ENCODE measurements at places on chromosomes 6 and 20.

- peak; percentile 80 for DNase-seq
These were observed 16.8 kb upstream of the ADGB start for GRCh38 chr6:146581968-146582367.

- peak; percentile 87 for DNase-seq
These were observed 28.9 kb downstream of the VEGFA start for GRCh38 chr6:43798688-43799444.

- no peak for DNase-seq
These were observed 4.9 kb downstream of the VGLL2 start for GRCh38 chr6:117270055-117270842.

- no peak for DNase-seq
These were observed 18.4 kb upstream of the HLA-G start for GRCh38 chr6:29809249-29809648.

DNA sequence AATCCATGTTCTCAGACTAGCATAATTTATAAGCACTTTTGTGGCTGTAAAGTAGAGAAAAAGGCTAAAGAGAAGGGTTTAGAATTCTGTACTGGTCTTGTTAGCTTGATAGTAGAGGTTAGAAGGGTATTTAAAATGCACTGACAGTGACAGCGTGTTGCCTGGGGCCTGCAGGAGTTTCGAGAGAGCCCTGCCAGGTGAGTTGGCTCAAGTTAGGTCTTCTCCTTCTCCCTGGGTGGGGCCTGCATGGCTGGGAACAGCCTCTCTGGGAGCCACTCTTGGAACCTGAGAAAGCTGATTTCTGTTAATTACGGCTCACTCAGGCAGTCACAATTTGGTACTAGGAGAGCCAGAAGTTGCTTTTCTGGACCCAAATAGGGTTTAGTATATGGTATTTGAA, 103.7 kb downstream of the ARID1B start:
- DNase-seq: no peak

- no peak for DNase-seq
These were observed 1.9 kb downstream of the STMND1 start for GRCh38 chr6:17103715-17104114.

- DNase-seq: no peak
These were observed 320 bp downstream of the RIMS4 start for GRCh38 chr20:44810061-44810390.

DNA sequence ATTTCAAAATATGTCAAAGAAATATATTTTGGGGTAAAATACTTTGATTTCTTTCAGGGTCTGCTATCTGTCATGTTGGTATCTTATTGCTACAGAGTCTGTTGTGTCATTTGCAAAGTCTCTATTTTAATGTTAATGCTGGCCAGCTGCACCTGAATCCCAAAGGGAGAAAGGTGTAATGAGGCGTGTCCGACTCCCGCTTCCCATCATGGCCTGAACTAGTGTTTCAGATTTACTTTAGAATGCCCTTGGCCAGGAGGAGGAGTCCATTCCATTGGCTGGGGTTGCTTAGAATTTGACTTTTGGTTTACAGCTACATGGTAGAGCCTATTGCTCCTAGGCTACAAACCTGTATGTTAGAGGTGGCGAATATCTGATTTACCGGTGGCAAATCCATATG, 69.3 kb downstream of the FAM50B start:
- DNase-seq: no peak

DNA sequence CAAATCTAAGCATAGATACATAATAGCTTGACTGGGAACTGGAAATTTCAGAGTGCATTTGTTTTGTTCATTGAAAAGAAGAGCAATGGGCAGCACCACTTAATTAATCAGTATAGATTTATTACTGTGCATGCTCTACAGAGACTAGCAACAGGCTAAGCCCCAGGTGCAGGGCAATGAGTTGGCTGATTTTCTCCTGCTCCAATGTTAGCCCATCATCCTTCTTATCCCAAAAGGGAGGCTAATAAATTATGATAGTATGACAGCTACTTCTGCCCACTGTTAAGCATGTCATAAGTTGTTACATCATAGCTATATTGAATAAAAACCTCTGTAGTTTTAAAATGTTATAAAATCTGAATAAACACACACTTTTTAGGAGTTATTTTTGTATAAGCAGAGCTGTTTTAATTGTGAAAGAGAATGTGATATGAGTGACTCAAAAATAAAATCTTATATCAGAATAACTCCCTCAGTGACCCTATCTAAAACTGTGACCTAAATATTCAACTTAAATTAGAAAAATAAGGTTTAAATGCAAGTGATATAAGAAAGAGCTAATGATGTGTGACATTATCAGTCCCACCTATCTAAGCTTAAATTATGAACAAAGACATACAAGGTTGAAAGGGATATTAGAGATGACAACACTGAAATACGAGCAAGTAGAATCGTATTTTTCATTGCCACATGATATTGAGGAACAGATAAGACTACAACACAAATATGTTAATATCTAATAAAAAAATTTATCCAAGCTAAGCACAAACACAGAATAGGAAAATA, 967.3 kb upstream of the ADGRB3 start:
- no peak for DNase-seq

DNA sequence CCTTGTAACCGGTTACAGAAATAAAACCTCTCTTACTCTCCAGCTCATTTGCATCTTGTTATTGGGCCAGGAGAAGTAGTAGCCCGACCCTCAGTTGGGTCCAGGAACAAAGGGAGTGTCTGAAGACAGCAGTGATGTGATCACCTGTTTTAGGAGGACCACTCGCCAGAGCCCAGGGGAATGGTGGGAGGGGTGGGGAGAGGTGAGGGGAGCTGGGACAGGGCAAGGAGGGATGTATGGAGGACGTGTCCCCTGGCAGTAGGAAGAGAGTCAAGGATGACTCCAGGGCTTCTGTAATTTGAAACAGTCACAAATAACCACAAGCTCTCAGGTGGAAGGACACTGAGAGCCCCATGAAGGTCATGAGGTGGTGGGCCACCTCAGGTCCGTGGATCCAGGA, 1.4 kb upstream of the PCMTD2 start:
- no peak for DNase-seq

DNA sequence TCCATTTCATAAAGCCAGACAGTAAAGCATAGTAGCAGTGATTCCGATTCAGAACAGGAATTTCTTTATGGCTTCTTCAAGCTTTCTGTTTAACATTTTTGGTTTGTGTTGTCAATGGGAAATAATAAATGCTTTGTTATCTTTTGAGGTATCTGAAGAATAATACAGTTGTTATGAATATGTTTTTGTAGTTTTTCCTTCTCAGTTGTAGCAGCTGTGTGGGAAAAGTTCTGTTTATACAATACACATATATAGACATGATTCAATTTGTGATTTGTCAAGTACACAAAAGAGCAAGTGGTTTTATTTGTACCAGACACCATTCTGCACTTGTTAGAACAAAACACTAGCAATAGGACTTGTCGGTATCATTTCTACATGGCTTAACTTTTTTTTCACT, 96.6 kb downstream of the CDYL start:
- no peak for DNase-seq

DNA sequence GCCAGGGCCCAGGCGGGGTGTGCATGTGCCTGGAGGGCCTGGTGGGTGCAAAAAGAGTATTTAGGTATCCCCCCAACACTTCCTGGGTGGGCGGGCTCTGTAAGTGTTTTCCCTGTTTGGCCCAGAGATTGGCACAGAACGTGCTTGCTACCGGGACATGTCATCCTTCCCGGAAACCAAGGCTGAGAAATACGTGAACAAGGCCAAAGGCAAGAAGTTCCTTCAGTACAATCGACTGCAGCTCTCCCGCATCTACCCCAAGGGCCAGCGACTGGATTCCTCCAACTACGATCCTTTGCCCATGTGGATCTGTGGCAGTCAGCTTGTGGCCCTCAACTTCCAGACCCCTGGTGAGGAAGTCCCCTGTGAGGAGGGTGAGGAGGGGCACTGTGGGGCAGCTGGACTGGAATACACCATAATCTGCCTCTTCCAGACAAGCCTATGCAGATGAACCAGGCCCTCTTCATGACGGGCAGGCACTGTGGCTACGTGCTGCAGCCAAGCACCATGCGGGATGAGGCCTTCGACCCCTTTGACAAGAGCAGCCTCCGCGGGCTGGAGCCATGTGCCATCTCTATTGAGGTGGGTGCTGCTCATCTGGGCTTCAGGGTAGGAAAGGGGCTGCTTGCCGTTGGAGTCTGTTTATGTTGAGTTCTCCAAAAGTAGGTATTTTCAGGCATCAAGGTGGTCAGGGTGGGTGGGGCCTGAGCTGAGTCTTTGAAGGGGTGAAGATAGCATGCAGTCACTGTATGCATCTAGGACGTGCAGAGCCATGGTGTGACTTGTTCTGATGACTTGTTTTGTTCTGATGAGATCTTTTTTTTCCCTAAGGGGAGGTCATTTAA, 35.2 kb downstream of the PLCG1 start:
- DNase-seq: no peak

DNA sequence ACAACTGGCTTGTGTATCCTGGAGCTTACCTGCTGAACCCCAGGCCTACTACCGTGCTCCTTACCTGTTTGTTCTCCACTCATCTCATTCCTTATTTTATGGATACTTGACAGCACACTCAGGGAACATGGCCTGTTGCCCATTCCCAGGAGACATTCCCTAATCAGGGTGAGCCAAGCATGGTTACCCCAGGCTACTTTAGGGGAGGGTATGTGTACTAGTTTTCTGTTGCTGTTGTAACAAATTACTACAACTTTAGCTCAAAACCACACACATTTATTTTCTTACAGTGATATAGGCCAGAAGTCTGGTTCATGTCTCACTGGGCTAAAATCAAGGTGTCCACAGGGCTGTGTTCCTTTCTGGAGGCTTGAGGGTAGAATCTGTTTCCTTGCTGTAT, 15.0 kb upstream of the TRAM2 start:
- no peak for DNase-seq

DNA sequence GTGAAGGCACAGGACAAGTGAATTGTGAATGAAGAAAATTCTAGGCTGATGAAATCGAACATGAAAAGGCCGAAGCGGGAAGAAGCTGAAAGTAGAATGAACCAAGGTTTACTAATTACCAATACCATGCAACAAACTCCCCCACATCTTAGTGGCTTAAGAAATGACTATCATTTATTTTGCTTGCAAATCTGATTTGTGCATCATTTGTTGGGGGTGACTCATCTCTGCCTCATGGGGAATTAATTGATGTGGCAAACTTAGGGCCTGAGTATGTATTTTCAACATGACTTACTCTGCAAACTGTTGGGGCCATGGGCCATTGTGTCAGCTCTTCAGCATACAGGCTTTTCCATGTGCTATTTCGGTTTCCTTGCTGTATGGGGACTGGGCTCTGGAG, 26.8 kb downstream of the PPP1R14C start:
- DNase-seq: peak; percentile 77

DNA sequence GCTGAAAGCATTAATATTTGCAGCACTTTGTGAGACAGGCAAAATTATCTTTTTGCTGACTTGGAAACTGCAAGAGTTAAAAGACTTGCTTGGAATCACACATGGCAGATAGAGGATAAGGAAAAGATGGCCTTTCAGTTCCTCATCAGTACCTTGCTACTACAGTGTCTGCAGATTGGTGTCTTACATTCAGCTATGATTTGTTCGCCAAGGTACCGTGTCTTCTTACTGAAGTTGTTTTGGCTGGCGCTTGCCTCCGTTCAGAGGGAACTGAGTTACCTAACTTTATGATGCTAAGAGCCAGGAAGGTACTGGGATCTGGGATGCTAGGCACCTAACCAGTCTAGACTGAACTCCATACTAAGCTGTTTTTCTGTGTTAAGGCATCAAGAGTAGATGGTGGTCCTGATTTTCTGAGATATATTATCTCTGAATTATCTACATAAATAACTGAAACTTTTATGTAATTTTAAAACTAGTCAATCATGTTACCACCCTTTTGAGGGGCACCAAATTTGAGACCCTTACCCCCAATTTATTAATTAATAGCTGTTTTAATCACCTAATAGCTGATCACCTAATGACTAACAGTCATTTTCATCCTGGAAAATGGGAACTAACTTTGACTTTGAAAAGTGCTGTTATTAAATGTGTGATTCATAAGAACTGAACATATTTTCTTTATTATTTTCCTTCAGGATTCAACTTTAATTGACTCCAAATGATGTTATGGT, 2.5 kb downstream of the WTAP start:
- no peak for DNase-seq

DNA sequence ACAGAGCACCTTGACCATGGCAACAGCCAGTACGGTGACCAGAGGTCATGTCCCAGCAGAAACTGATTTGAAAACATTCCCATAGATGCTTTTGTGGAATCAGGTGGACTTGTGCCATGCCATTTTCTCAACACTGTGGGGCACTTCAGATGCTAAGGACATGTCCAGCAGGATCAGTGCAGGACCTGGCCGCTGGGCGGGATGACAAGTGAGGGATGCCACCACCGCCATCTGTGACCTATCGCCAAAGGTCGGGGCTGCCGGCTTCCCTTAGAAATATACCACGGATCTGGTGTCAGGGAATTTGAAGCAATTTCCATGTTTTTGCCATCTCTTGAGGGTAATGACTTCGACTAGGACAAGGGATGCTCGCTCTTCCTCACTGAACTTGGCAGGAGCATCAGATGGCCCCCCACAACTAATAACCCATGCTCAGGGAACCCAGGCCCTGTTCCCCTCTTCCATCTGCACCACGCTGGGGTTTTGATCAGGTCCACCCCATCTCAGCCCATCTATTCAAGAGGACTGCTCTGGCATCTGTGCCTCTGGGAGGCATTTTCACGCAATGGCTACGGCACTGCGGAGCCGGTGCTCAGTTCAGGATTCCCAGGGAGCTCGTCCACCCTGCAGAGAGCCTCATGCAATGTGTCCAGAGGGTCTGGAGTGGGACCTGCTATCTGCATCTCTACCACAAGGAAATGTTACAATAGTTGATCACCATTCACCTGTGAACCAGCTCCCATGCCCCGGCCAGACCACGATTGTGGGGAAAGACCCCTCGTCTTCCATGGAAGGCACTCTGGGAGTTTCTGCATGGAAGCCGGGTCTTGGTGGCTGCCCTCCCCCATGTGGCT, 302.6 kb downstream of the TAF4 start:
- no peak for DNase-seq

DNA sequence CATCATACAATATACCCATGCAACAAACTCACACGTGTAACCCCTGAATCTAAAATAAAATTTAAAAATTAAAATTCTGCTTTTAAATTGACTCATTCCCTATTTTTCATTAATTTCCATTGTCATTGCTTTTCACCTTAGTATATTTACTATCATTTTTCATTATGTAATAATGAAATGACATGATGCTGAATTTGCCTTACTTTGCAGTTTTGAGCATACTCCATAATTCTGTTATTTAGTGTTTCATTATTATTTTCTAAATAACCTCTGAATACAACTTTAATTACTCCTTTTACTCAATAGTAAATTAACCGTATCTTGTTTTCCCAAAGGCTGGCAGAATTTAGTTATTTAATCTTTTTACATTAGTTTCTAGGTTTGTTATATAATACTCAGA, 719.6 kb downstream of the DOK5 start:
- no peak for DNase-seq

- no peak for DNase-seq
These were observed 13.0 kb downstream of the GMDS start for GRCh38 chr6:2232445-2232844.

All from suppressor macrophage (primary cell).